Activated naive CD8-positive, alpha-beta T cell treated with anti-CD3 and anti-CD28 coated beads for 36 hours (primary cell): ENCODE measurements at places on chromosomes 5 and 9. TPM values are rescaled to one million over a fixed set of nuclear protein-coding genes. Genes with fewer than 3 reads are reported as not detected.

PLPPR1 gene
- total RNA-seq, result not detected

NR2F1-AS1 gene
- not detected for total RNA-seq

PCDHA12 gene
- total RNA-seq, result not detected

ANGPTL2 gene
- not detected for total RNA-seq

SPINK7 gene
- not detected for total RNA-seq

PDE6A gene
- total RNA-seq, result not detected

GABRP gene
- total RNA-seq, result not detected

PTGR1 gene
- total RNA-seq, result 1.3 TPM

PCDHA11 gene
- total RNA-seq, result not detected

IFNB1 gene
- total RNA-seq, result 0.62 TPM

ELOVL7 gene
- 0.31 TPM for total RNA-seq

PPP2CA gene
- 183 TPM for total RNA-seq

UNC13B gene
- total RNA-seq, result 2.5 TPM

MRPL36 gene
- 104 TPM for total RNA-seq

PCDHGA9 gene
- total RNA-seq, result not detected

ARHGEF37 gene
- 1.4 TPM for total RNA-seq

PHF24 gene
- total RNA-seq, result 0.23 TPM

TMEM203 gene
- 37.9 TPM for total RNA-seq

FGF1 gene
- total RNA-seq, result not detected

NEUROG1 gene
- not detected for total RNA-seq

FBN2 gene
- total RNA-seq, result not detected

PCDHGB4 gene
- not detected for total RNA-seq

MAPKAP1 gene
- 92.2 TPM for total RNA-seq

RICTOR gene
- total RNA-seq, result 21.5 TPM

CRB2 gene
- total RNA-seq, result 0.06 TPM

ARID3C gene
- 0.31 TPM for total RNA-seq

PCDHGB5 gene
- 0.26 TPM for total RNA-seq

BTNL8 gene
- 0.20 TPM for total RNA-seq

OR13J1 gene
- not detected for total RNA-seq

MRPL22 gene
- 75.3 TPM for total RNA-seq

GPX3 gene
- not detected for total RNA-seq

ANKRD34B gene
- not detected for total RNA-seq

EMB gene
- total RNA-seq, result 59.5 TPM

CNTLN gene
- 0.60 TPM for total RNA-seq

LCN12 gene
- 1.2 TPM for total RNA-seq

CEL gene
- total RNA-seq, result 2.8 TPM

OCLN gene
- total RNA-seq, result 0.43 TPM

RNF183 gene
- not detected for total RNA-seq

HTR4 gene
- total RNA-seq, result not detected

IRX1 gene
- not detected for total RNA-seq

ITGA2 gene
- total RNA-seq, result 1.7 TPM

RLN2 gene
- 5.1 TPM for total RNA-seq

IL33 gene
- not detected for total RNA-seq

PCDHB9 gene
- total RNA-seq, result not detected

PCDHGA3 gene
- total RNA-seq, result not detected

AGPAT2 gene
- 16.1 TPM for total RNA-seq

SERINC5 gene
- total RNA-seq, result 22.0 TPM

GABBR2 gene
- total RNA-seq, result not detected

ZFP2 gene
- total RNA-seq, result 0.32 TPM

GRAMD2B gene
- total RNA-seq, result 7.7 TPM

CDC25C gene
- 8.4 TPM for total RNA-seq

SMIM33 gene
- total RNA-seq, result 0.16 TPM
